ENCODE measurements at places on chromosomes 16 and 17.

GRCh38 chr16:72637306-72637705 is 410.6 kb downstream of the ZFHX3 start:
- DNase-seq, result no peak

GRCh38 chr16:65837464-65837863 is 529.0 kb upstream of the CDH5 start:
- no peak for DNase-seq

- no peak for DNase-seq
Observed at GRCh38 chr16:58409316-58409973, 17.2 kb downstream of the GINS3 start.

GRCh38 chr16:85948616-85949265 is 49.8 kb downstream of the IRF8 start:
- no peak for DNase-seq

DNA sequence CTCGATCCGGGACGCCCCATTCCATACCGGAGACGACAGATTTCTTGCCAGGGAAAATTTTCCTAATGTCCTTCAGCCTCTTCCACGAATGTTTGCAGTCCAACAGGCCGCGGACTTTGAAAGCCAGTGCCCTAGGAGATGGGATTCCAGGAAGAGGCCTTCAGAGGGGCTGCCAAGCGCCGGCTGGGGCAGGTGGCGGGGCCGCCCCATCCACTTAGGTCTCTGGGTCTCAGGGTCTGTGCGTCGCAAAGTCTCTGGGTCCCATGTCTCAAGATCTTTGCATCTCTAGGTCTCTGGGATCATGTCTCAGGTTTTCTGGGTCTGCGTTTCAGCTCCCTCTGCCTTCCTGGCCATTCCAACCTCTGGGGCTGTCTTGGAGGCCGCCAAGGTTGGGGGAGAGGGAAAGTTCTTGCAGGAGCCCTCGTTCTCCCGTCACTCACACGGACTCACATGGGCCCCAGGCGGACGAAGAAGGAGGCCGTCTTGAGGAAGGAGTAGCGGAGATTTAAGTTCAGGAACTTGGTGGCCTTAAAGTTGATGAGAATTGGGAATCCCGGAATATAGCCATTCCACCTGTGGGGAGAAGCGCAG is 7.2 kb downstream of the ALOX12B start:
- DNase-seq, result no peak

DNA sequence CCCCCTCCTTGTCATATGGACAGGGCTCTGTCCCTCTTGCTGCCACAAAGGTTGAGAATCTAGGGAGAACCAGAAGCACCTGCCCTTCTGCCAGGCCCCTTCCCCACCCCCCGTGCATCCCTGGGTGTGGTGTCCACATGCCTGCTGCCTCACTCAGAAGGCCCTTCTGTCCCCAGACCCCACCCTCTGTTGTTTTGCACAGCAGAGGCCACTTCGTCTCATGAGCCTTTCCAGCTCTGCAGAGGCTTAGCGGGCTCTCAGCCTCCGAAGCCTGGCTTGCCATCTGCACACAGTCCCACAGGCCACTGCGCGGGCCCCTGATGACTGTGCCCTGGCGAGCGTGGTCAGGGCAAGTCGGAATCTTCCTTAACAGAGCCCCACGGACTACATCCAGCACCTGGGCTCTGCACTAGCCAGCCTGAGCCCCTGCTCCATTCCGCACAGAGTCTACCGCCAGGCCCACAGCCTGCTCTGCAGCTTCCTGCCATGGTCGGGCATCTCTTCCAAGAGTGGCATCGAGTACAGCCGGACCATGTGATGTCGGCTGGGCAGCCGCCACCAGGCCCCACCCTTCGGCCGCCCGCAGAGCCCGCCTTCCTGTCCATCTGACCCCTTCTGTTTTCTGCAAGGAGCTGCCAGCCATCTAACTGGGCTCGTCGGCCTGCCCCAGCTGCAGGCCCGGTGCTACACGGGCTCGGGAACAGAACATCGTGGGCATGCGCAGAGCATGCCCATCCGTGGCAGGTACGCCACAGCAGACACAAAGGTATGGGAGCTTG is 10.8 kb downstream of the C16orf90 start:
- no peak for DNase-seq

DNA sequence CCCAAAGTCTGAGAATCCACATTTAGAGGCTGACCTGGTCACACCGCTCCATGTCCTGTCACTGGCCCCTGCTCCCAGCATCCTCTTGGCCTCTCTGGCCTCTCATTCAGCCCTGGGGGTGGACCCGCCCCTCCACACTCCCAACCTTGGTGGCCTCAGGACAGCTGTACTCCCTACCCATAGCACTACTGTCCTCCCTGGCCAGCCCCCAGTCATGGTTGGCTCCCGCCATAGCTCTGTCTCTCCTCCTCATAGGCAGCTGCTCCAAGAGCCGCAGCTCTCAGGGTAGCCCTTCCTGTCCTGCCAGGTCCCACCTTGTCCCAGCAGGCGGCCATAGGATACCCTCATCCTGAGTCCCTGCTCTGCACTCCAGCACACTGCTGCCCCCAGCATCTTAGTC is 38.0 kb upstream of the PHB1 start:
- no peak for DNase-seq

DNA sequence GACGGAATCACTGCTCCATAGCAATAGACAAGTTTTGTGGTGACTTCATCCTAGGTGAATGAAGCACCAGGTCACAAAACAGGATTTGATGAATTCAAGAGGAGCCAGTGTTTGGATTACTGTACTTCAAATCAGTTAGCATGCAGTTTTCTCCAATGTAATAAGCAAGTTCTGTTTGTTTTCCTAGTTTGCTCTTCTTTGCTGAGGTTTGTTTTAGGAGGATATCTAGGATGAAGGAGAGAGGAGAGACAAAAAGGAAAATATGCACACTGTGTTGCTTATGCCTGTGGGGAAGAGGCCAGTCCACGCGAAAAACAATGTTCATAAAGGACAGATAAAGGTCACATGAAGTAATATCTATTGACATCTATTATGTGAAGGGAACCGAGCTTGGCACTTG is 9.0 kb downstream of the KRT37 start:
- DNase-seq, result no peak

DNA sequence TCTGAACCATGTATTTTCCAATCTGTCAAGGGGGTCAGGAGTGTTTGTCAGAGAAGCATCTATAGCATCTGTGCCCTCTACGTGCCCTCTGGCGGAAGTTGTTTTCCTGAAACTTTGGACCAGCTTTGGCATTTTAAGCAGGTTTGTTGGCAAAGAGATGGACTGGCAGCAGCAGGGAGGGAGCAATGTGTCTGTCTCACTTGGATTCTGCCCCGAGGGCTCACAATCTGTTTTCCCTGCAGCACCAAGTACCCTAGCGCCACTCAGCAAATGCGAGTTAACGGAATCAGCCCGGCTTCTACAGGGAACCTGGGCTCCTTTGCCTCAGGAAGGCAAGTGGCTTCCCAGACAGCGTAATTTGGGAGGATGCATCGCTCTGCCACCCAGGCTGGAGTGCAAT is 17.4 kb downstream of the DUSP14 start:
- no peak for DNase-seq

- DNase-seq, result no peak
Observed at GRCh38 chr16:3400446-3400778, 392 bp downstream of the ZSCAN32 start.

DNA sequence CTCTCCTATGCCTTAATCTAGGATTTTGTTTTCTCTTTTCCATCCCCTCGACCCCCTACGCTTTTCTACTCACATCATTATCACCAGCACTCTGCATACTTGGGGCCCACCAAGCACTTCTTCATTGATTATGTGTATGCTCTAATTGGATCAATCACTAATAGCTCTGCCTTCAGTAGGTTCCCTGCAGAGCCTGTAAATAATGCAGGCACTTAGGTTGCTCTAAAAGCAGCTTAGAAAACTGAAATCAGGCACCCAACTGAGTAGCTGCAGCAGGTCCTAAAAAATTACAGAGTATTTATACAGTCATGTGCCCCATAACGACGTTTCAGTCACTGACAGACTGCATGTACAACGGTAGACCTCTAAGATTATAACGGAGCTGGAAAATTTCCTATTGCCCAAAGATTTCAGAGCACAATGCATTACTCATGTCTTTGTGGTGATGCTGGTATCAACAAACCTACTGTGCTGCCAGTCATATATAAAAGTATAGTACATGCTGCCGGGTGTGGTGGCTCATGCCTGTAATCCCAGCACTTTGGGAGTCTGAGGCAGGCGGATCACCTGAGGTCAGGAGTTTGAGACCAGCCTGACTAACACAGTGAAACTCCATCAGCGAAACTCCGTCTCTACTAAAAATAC is 280.4 kb downstream of the HS3ST3B1 start:
- no peak for DNase-seq

DNA sequence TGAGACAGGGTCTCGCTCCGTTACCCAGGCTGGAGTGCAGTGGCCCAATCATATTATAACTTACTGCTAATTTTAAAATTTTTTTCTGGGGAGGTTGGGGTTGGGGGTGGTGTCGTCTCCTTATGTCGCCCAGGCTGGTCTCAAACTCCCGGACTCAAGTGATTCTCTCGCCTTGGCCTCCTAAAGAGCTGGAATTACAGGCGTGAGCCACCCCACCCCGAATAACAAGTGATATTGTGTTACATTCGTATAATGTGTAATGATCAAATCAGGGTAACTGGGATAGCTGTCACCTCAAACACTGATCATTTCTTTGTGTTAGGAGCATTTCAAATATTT is 16.2 kb upstream of the KPNA2 start:
- DNase-seq, result no peak
